ENCODE measurements at places on chromosomes 3 and 15. TPM values are rescaled to one million over a fixed set of nuclear protein-coding genes. Genes with fewer than 3 reads are reported as not detected.

- peak; percentile 75 for DNase-seq
Observed at GRCh38 chr3:146218880-146219866, 31.7 kb downstream of the PLSCR4 start.

- no peak for DNase-seq
Observed at GRCh38 chr3:126679831-126680666, 24.0 kb upstream of the CHCHD6 start.

DNA sequence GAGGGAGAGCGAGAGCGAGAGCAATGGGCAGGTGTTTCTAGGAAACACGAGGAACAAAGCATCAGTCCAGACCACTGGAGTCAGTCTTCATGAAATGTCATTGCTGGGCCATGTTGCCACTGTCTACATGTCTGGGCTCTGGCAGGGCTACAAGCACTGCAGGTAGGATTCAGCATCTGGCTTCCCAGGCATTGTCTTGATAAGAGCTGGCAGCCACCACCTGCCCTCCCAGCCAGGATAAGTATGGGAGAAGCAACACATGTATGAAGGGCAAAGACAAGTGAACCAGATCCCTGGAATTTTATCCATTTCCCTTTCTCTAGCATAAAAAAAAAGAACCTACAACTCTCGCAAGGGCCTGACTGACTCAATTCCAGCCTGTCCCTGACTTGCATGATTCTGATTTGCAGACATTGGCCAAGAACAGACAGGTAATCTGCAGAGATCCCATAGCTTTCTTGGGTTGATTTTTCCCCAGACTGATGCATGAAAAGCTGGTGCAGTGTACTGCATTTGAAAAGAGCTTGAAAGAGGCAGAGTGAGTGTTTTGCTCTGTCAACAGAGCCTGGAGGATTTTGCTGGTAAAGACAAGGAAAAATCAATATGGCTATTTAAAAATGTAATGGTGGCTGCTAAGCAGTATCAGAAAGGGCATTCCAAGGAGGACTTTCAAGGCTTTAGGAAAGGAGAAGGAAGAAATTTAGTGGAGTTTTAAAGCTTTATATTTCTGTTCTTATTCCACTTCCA is 157.2 kb upstream of the MYRIP start:
- no peak for DNase-seq

- DNase-seq = no peak
Observed at GRCh38 chr15:66101715-66102395, 151.7 kb downstream of the MEGF11 start.

Gene LDHAL6B
- total RNA-seq = not detected

DNA sequence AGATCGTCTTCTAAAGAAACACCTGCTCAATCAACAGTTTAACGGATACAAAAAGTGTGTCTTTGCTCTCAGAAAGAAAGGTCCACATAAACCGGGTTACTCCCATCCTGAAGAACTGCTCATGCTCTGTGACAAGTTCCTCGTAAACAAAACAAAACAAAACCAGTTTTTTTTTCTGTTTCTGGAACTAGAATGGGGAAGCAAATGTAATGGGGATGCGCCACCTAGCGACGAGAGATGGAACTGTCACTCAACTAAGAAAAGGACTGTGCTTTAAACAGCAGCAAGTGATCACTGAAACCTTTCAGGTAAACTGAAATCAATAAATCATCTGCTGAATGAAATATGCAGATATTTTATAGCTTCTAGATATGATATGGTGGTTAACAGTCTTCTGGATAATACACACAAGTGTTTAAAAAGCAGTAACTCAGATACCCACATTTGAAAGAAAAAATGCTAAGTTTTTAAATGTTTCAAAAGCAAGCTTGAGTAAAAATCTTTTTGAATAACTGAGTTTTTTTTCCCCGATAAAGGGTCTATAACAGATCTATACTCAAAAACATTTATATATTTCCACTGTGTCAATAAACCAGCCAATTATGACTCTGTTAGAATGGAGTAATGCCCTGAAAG is 10.9 kb downstream of the TM2D3 start:
- peak; percentile 87 for DNase-seq

Gene MED12L
- total RNA-seq = 4.8 TPM

GRCh38 chr3:38155825-38156224 is 9.5 kb upstream of the OXSR1 start:
- no peak for DNase-seq

DNA sequence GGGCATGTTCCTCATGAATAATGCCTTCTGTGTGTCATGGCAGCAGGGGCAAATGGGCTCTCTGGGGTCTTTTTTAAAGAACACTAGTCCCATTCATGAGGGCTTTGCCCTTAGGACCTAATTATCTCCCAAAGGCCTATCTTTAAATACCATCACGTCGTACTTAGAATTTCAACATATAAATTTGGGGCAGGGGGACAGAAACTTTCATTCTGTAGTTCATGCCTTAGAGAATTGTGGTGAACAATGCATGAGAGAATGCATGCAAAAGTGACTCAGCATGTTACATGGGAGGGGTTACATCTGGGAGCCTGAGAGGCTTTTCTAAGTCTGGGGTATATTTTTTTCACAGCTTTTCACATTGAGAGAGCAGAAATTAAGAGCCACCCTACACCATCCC is 208.5 kb upstream of the ROPN1 start:
- DNase-seq = no peak

- DNase-seq = no peak
Observed at GRCh38 chr3:53129344-53129743, 891 bp downstream of the RFT1 start.

GRCh38 chr15:82986442-82986780 is 401 bp downstream of the RAMAC start:
- no peak for DNase-seq

Gene RBP2
- not detected for total RNA-seq

DNA sequence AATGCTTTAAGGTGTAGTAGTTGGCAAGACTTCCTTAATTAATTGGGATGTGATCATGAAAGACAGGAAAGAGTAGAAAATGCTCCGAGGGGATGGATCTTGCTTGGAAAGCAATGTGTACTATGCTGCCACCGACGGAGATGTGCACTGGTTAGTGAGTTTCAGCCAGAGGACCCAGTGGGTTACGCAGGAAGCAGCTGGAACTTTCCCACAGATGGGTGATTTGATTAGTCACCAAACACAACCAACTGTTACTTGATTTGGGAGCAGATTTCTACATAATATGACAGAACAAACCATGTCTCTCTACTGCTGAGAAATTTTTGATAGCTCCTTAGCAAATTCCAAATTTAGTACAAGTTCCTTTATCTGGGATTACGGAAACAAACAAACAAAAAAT is 245.4 kb upstream of the MCTP2 start:
- DNase-seq = no peak

Gene KBTBD13
- total RNA-seq = 0.27 TPM

DNA sequence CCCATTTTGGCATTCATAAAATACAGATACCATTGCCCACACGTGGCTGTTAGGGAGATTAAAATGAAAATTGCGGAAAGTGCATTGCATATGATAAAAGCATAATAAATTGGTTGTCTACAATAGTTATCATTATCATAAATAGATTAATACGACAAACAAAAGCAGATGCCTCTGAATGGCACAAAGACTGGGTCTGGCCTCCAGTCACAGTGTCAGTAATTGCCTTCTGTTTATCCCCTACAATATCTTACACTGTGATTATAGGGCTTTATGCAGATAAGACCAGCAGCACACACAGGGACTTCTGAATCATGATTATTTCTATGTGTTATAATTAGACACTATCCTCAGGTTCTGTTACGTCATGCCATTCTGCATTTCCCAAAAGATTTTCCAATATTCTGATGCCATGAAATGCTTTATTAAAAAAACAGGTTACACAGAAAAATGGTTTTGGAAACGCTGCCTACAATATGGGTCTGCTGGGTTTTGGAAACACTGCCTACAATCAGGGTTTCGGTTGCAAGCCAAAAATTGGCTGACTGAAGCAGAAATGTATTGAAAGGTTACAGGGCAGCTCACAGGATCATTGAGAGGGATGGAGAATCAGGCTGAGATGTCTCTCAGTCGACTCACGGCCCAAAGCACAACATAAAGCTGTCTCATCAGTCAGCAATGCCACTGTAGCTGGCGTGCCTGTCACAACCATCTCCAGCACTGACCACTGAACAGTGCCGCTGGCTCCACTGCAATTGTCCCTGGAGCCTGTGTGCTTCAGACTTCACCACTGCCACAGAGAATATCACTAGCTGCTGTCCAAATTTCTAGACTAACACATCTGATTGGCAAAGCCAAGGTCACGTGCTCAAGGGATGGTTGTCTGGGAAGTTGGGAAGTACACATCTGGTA is 248.1 kb downstream of the ERC2 start:
- DNase-seq = no peak

Gene ZBBX
- 0.31 TPM for total RNA-seq

GRCh38 chr3:185342459-185343174 is 20.3 kb upstream of the MAP3K13 start:
- DNase-seq = no peak

Gene FBXW12
- total RNA-seq = 0.27 TPM

GRCh38 chr3:72031581-72031980 is 246.6 kb upstream of the PROK2 start:
- DNase-seq = no peak

Data from sciatic nerve (tissue), 2 donors.